Epithelial cell of alveolus of lung (primary cell): ENCODE measurements at places on chromosomes 7 and 10. TPM values are rescaled to one million over a fixed set of nuclear protein-coding genes. Genes with fewer than 3 reads are reported as not detected.

PNLIPRP1 gene
- not detected in 2 replicates for total RNA-seq

CCDC201 gene
- not detected in 2 replicates for total RNA-seq

CLCN1 gene
- total RNA-seq = 0.13 TPM in 1 of 2 replicates, not detected in the other

LAMTOR4 gene
- total RNA-seq = 139 and 189 TPM in 2 replicates

DGKB gene
- 0.13 TPM in 1 of 2 replicates, not detected in the other for total RNA-seq

ZNF804B gene
- not detected in 2 replicates for total RNA-seq

CDK1 gene
- total RNA-seq = 36.4 and 57.7 TPM in 2 replicates

INA gene
- 1.1 and 3.4 TPM in 2 replicates for total RNA-seq

AMPH gene
- 2.8 and 6.0 TPM in 2 replicates for total RNA-seq

CPN1 gene
- total RNA-seq = not detected in 2 replicates

TFEC gene
- total RNA-seq = 0.13 TPM in 1 of 2 replicates, not detected in the other
